ENCODE measurements at places on chromosomes 6 and 20.

DNA sequence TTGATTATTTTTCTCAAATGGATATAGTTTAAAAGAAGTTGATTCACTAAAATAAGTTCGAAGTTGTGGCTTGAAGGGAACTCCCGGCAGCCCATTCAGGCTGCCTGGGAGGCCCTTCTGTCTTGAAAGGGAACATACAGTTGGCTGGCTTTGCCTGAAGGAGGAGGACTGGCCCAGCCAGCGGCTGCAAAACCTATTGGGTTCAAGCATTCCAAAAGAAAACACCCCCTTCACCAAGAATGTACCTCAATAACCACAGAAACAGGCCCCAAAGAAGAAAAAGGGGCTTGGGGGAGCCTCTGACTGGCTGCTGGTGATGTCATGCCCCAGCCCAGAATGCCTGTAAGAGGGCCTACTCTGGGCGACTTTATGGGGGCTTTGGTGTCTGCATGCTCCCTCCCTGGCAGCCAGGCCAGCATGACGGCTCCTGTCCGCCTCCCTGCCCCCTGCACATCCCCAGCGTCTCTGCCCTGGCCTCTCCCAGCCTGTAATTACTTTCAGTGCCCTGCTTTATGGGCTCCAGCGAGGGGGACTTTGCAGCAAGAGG is 36.5 kb downstream of the MAFB start:
- DNase-seq, result no peak

DNA sequence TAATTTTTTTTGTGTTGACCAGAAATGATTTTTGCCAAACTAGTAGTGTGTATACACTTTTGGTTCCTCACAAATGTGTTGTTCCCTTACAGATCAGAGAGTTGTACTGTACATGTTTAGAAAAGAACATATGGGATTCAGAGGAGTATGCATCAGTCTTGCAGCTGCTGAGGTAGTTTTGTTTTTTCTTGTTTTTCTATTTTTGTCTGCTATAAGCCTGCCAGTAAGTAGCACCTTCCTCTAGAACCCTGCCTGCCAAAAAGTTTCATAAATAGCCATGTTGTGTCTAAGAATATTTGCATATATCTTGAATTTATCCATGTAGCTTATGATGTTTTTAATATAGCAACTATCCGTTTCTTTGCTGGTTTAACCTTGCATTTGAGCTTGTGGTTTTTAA is 46.4 kb downstream of the ORC3 start:
- no peak for DNase-seq

DNA sequence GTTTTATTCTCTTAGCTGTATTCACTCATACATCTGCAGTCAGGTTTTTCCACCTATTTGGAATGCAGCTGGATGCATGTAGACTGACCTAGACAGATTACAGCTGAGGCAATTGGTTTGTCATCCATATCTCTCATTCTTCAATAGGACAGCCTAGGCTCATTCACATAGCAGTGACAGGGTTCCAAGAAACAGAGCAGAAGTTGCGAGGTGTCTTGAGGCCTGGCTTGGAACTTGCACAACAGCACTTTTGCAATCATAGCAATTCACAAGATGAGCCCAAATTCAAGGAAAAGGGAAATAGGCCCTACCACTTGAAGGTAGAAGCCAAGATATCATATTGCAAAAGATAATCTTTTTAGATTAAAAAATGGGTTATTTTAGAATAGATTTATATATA is 508.9 kb upstream of the JAG1 start:
- no peak for DNase-seq

- no peak for DNase-seq
These were observed 3.8 kb downstream of the BCAS4 start for GRCh38 chr20:50798650-50799049.

DNA sequence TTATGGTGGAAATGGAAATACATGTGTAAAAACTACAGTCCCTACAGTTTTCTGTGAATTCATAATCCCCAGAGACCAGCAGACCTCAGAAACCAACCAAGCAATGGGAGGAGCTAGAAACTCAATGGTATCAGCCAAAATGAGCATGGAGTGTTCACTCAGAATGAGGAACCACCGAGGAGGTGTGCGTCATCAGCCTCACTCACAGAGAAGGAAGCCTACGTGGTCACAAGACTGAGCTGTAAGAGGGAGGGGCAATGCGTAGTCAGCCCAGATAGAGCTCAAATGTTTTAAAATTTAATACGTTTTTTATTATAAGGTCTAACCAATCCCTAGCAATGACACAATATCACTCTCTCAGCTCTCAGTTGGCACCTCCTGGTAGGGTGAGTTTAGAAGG is 17.4 kb downstream of the MYLK4 start:
- DNase-seq, result peak; percentile 64

DNA sequence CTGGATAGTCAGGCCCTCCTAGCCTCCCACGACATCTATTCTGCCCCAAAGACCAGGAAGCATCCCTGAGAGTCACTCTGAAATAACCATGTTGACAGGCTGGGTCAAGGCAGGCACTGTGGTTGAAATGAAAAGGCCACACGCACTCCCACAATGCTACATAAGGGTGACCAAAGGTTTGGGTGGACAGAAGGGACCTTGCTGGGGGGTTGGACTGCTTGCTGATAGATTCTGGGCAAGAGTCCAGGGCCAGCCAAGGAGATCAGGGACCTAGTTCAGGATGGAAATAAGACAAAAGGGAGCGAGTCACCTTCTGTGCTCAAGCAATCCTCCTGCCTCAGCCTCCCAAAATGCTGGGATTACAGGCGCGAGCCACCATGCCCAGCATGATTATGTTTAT is 32.5 kb upstream of the DSN1 start:
- no peak for DNase-seq

DNA sequence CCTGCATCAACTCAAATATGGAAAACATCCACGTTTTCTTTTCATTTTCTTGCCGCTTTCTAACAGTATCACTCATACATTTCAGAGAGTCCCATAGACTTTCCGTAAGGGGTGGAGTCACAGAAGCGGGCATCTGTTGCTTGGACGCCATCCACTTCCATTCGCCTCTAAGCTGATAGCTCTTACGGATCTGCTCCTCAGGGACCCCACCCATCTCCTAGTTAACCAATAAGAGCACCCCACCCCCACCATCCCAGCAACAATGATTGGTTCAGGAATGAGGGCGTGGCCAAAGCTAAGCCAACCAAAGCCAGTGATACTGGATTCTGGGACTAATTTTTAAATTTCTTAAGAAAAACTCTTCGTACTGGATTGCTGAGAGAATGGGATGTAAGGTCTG is 42.4 kb downstream of the SLC2A10 start:
- peak; percentile 29 for DNase-seq

DNA sequence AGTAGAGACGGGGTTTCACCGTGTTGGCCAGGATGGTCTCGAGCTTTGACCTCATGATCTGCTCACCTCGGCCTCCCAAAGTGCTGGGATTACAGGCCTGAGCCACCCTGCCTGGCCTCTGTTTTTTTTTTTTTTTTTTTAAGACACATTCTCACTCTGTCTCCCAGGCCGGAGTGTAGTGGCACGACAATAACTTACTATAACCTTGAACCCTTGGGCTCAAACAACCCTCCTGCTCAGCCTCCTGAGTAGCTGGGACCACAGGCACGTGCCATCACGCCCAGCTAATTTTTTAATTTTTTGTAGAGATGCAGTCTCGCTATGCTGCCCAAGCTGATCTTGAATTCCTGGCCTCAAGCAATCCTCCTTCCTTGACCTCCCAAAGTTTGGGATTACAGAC is 26.6 kb downstream of the CPXM1 start:
- DNase-seq, result no peak

- DNase-seq, result no peak
These were observed 15.7 kb upstream of the MRAP2 start for GRCh38 chr6:84017709-84018452.

DNA sequence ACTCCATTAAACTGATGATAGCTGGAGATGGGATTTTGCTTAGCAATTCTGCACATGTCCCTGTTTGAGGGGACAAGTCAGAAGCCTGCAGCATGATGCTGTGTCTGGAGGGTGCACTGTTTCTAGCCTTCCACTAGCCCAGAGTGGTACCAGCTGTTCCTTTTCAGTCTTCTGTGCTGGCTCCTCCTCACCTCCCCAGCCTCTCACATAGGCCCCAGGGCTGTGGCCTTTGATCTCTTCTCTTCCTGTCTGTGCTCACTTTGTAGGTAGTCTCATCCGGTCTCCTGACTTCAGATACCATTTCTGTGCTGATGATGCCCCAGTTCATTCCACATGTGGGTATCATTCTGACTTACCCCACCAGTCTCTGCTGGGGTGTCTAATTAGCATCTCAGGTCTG is 126.3 kb downstream of the HIVEP1 start:
- no peak for DNase-seq

DNA sequence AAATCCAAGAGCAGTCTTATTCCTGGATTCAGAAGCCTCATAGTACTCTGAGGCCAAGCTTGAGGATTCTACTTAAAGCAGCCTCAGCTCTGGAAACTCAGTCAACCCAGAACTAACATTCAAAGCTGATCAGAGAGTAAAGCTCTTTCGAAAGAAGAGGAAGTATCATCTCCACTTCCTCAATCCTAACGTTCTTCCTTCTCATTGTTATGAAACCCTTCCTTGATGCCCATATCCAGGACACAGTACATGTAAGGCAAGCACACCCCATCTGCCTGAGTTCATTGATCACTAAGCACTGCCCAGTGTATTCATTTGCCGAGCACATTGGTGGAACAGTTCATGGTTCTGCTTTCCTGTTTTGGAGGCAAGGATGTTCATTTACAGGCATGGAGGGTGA is at the start of gene IPCEF1:
Gene IPCEF1, minus strand, starts transcription at position 114 of the 400 bp plus-strand sequence. CDS start 90,856 bp downstream, outside the sequence.
- DNase-seq, result no peak

GRCh38 chr6:113594726-113595125 is 262.4 kb upstream of the MARCKS start:
- DNase-seq, result no peak

DNA sequence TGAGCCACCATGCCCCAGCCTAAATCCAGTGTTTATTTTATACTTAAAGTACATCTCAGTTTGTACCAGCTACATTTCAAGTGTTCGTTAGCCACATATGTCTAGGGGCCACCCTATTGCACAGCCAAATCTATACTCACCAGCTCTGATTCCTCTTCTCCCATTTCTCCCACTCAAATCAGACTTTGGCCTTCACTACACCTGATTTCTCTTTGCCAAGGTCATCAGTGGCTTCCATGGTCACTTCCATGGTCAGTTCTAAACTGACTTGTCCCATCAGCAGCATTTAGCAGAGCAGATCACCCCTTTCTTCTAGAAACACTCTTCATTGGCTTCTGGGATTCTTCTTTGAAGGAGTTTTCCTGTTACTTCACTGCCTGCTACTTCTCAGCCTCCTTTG is 14.1 kb downstream of the GHRH start:
- DNase-seq, result no peak

GRCh38 chr6:12605888-12606345 is 110.7 kb upstream of the PHACTR1 start:
- peak; percentile 65 for DNase-seq

DNA sequence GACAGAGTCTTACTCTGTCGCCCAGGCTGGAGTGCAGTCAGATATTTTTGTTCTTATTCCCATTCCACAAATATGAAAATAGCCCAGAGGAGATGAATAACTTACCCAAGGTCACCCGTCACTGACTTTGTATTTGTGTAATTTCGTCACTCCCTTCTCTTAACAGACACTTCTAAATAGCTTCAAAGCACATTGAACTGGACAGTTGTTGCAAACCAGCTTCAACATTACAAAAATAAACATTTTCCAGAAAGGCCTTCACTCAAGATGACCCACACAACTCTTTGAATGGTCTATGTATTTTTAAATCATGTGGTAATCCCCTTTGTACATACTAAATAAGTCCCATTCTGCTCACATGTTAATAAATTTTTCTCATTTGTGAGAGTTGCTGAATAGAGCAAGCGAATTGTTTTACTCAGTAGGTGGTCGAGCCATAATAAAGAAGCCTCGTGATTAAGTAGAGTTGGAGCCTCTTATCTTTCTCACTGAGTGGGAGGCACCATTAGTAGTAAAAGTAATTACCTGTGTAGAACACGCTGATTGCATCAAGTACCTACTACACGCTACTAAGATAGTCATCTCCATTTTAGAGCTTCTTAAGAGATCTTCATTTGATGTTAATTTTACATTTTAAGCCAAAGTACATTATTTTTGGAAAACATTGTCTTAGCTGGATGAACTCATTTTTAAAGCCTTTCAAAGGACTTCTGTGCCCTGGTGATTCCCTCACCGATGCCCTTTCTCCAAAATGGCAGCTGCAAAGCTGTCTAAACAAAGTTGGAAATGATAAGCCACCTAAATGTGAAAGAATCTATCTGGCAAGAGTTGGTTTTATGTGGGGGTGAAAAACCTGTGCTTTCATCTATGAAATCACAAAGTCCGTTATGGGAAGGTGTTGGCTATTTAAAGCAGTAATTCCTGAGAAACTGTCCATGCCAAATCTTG is 110.0 kb downstream of the TSHZ2 start:
- DNase-seq, result no peak

GRCh38 chr20:4896119-4896702 is 105.1 kb downstream of the SLC23A2 start:
- DNase-seq, result no peak

GRCh38 chr20:32356622-32357374 is 1.3 kb upstream of the ASXL1 start:
- no peak for DNase-seq

DNA sequence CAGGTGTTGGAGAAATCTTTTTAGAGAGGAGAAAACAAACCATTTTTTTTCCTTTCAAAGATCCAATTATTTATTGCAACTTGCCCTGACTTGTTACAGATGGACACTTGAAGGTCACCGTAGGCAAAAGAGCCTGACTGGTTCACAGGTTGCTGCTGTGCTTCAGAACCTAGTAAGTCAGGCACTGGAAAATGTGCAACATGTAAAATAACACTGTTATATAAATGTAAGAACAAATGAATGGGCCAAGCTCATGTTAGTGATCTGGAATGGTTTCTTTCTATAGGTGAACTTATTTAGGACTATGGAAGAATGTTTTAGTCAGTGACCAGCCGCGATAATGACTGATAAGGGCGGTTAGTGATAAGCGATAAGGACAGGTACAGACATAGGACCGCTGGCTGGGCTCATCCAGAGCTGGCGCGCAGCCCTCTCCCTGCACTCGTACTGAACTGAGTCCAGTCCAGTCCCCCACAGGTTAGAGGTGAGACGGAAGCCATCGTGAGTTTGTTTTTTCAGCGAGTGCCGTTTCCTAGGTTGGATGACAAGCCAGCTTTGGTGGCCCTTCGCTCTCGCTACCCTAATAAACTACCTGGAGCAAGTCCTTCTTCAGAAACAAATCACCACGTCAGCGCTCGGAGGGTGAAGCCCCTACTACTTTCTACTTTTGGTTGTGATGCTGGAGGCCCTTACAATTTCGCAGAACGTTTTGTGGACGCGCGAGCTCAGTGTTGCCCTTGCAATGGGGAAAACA is 94.4 kb upstream of the PRDM1 start:
- DNase-seq, result no peak

DNA sequence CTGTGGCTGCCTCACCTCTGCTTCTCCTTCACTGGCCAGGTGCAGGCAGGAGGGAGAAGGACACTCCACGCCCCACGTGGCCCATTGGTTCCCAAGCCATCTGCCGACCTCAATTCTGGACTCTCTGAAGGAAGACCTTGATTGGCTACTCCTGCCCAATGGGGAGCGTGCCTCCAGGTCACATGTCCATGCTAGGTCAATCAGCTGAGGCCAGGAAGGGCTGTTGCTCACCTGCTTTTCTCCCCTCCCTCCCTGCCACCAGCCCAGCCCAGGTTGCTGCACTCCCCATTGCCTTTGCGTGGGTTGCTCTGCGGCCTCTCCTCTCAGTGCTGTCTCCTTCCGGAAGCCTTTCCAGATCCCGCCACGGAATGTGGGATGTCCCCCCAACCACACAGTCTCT is 21.9 kb upstream of the CDH4 start:
- DNase-seq, result no peak

All from HT1080 (cell line).